Muscle of arm (tissue), 14 donors: ENCODE measurements at places on chromosomes 1 and 21.

- DNase-seq, result no peak
Measured at GRCh38 chr1:117010310-117010969, 8.9 kb downstream of the CD101 start.

- no peak for DNase-seq
Measured at GRCh38 chr1:51924455-51924854, 45.9 kb upstream of the NRDC start.

GRCh38 chr1:219459351-219460080, 153.4 kb downstream of the ZC3H11B start:
- DNase-seq, result peak; percentile 54

GRCh38 chr1:212608959-212609700, 569 bp downstream of the ATF3 start:
- DNase-seq, result peak; percentile 58

DNA sequence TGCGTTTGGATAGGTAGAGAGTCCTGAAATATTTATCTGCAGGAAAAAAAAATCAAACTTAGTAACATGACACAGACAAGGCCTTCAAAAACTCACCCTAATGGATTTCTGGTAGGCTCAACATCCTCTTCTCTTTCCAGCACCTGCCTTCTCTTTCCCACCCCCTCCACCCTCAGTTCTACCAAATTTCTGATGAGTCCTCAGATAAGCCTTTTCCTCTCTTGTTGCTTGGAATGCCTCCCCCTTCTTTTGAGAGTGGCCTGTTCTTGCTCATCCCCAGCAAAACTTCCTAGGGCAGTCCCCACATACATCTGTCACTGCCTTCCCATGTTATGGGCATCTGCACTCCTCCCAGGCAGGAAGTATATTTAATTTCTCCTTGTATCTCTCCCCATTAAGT, 7.6 kb upstream of the LBR start:
- DNase-seq, result no peak

DNA sequence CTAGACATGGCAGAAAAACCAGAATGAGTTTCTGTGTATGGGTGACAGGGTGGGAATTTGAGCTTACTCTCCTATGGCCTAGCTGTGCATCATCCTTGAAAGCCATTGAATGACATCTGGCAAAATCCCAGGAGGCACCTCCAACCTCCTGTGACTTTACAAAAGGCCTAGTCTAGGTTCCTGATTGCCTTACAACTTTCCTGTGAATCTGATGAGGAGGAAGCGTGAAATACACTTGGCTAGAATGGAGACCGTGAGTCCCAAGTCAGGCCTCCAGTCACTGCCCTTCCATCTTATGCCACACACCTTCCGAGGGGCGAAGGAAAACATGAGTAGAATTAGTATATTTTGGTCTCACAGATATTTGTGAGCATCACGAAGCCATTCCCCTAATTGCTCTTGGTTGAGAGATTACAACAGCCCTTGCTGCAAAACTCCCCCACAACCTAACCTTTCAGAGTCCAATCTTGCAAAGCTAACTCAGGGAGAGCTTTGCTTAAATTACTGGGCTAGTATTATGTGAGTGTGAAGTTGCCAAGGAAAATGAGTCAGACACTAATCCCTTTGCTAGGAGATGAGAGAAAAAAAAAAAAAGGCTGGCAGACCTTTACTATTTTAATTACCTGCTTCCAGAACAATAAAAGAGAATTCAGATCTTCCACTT, 36.3 kb upstream of the PAXBP1 start:
- no peak for DNase-seq
